ENCODE measurements at places on chromosomes 2 and 18.

DNA sequence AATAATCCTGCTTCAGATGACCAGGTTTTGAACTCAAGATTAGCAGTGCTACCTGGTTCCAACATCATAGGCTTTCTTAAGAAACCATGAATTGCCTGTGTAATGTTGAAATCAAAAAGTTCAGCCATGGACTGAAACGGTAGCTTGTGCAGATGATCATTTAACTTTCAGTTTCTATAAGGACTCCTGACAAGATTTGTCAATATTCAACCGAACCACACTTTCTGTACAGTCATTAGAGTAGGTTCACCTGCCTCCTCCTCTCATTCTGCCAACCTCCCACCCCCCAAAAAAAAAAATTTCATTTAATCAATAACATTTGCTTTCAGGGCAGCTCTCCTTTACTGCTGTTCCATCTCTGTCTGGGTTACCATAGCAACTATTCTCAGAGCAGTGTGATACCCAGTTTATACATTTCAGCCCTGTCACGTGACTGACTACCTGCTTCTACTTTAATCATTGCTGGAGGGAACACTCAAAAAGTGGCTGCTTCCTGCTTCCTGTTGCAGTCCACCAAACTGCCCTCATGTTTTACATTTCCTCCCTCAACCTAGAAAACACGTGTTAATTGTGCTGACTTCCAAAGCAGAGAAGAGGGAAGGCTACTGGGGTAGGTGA is 275.5 kb downstream of the SS18 start:
- peak; percentile 54 for DNase-seq

GRCh38 chr2:134917888-134918525 is 615 bp upstream of the CCNT2 start:
- DNase-seq = peak; percentile 92

DNA sequence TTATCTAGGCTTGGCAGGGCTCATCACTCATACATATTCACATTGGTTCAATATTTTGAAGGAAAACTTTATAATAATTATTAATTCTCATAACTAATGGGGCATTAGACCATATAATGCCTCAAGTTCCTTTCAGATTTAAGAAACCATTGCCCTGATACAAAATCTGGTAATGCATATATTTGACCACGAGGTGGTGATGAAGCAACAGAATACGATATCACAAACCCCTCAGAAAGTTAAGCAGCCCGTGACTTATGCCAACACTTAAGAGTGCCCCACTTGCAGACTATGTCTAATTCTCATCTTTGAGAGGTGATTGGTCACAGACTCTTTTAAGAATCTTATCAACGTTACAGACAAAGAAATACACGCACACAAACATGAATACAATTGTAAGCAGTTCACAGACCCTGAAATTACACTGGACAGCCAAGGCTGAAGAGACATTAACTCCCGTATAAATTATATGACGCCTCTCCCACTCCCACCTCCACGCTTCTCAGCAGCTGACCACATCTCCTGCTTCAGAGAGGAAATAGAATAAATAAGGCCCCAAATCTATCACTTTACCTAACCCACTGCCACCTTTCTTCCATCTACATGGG is 20.7 kb upstream of the DNAH6 start:
- DNase-seq = peak; percentile 69

GRCh38 chr2:230471074-230471473 is 55.1 kb downstream of the SP100 start:
- DNase-seq = peak; percentile 37

DNA sequence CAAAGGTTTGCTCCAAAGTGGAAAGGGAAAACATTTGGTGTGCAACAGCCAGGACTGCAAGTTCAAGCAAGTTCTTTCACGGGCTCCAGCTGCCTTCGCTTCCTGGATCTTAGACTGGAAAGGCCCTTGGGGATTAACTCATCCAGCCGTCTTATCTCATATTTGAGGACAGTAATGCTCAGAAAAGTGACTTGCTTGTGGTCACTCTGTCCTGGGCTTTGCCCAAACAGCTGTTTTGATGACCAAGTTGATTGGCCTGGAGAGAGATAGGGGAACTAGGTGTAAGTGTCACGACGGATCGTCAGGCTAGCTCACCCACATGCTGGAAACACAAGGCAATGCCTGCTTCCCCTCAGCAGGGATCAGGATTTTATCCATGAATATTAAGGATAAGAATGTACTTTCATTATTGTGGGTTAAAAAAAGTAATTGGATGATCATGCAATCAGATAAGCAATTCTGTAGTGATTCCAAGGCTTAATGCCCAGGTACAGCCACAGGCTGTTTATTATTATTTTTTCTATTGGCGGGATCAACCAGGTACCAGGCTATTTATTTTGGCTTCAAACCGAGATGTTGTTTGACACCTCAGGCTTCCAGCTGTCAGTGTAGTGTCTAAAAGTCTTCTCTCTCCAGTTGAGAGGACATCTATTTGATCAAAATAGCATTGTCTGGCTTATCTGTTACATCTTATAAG is 162.5 kb upstream of the EPAS1 start:
- DNase-seq = no peak

All from OCI-LY7 (cell line).